ENCODE measurements at places on chromosomes 7 and 10.

- DNase-seq, result no peak
These were observed 309.7 kb upstream of the HGF start for GRCh38 chr7:82079527-82079926.

DNA sequence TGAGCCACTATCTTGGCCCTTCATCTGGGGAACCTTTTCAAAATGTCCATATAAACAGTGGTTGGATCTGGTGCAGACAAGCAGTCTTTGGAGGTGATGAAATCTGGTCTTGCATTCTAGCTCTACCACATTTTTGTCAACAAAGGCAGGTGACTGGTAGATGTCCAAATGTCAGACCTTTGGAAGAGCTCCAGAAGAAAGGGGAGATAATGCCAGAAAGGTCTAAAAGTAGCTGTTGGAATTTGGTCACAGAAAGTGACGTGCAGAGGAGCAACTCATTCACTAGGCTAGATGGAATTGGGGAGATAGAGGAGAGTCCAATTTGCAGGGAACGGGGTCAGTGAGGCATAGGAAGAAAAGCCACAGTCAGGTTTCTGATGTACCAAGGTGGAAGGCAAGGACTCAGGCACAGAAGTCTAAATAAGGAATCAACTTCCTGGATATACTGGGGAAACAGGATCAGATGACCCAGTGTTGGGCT is 36.4 kb upstream of the WAC start:
- no peak for DNase-seq

- no peak for DNase-seq
These were observed 2.9 kb upstream of the RALA start for GRCh38 chr7:39620486-39620885.

DNA sequence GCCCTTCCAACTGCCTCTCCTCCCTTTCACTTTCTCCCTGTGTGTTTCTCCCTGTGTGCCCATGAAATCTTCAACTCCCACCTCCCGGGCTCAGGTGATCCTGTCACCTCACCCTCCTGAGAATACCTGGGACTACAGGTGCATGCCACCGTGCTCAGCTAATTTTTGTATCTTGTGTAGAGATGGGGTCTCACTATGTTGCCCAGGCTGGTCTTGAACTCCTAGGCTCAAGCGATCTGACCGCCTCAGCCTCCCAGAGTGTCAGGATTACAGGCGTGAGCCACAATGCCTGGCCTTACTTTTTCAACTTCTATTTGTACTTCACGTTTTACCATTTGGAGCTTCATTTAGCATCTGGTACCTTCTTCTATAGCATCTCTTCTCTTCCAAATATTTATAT is 24.9 kb downstream of the ST8SIA6 start:
- DNase-seq, result no peak

- DNase-seq, result no peak
These were observed 387.5 kb downstream of the CCSER2 start for GRCh38 chr10:84715911-84716310.

GRCh38 chr7:16691241-16691640 is 45.3 kb downstream of the BZW2 start:
- DNase-seq, result no peak

DNA sequence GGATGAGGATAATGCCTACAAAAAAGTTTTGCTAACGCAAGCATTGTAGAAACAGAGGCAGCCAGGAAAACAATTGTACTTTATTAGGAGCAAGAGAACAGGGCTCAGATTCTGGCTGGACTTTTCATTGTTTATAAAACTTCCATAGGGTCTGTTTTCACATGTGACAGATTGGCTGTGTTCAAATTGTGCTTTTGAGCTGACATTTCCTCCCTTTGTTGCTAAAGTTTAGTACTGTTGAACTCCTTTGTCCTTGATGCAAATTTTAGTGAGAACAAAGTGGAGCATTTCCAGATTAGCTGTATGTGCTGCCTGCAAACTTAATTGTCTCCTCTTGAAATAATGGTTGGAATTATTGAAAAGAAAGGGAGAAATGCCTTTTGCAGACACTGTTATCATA is 221.0 kb upstream of the FZD1 start:
- DNase-seq, result no peak

GRCh38 chr7:78215199-78215598 is 416.6 kb downstream of the PHTF2 start:
- DNase-seq, result no peak

DNA sequence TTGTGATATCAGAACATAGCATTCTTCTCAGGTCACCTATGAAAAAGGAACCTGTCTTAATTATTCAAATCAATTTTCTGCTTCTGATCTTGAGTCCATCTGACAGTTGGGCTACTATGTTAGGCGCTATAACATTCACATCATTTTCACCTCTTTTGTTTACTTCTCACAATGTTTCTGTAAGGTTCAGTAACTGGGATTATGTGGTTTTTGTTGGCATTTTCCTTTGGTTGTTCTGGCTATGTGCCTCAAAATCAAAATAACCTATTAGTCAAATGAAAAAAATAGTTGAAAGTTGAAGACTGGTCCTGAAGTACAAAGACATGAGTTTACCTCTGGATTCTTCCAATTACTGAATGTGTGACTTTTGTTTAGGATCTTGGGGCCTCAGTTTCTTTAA is 221.3 kb upstream of the SMIM30 start:
- DNase-seq, result no peak

DNA sequence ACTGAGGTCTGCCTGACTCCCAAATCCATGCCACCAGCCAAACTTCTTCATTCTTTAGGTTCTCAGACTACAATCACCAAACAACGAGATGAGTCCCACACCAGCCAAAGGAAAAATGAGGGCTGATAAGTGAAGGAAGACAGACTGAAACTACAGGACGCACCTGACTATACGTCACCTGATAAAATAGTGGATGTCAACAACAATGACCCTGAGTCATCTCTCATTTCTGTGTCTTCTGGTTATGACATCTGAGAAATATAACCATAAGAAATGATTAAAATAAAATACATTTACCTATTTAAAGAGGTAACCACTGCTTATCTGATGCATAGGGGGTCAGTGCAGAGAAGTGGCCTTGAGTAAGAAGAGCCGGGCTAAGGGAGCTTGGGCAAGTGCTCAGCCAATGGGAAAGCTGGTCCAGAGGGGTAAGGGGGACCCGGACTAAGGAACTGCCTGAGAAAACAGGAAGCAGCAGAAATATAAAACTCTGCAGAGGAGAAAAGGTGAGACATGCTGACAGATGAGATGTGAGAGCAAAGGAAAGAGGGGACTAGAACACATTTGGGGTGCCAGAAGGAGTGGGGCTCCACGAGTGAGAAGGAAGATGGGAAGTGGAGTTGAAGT is 51.8 kb downstream of the HIPK2 start:
- no peak for DNase-seq

DNA sequence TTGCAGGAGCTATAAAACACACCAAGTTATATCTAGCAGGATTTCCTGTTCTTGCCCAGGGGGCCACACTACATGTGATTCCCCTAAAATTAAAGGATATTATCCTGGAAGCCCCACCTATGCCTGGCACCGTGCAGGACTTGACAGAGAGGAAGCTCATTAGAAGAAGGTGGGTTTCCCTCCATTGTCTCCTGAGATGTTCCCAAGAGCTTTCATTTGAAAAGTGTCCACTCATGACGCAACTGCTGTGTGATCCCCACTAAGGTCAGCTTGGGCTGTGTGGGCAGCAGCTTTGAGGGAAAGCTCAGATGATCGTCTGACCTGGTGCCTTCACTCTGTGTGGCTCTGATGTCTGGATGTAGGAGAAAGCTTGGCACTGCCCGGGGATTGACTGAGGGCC is 53.5 kb downstream of the RAMP3 start:
- DNase-seq, result no peak

- DNase-seq, result no peak
These were observed 145.5 kb downstream of the ZEB1 start for GRCh38 chr10:31464552-31464951.

GRCh38 chr10:35420044-35420443 is 83.7 kb downstream of the CCNY start:
- no peak for DNase-seq

- no peak for DNase-seq
These were observed 98.7 kb downstream of the CTBP2 start for GRCh38 chr10:125061557-125062226.

GRCh38 chr10:16271571-16271970 is 165.2 kb upstream of the PTER start:
- DNase-seq, result no peak

- DNase-seq, result peak; percentile 82
These were observed 49.9 kb upstream of the COL1A2 start for GRCh38 chr7:94344826-94345225.

- DNase-seq, result no peak
These were observed 394.0 kb downstream of the THSD7A start for GRCh38 chr7:11437994-11438393.

DNA sequence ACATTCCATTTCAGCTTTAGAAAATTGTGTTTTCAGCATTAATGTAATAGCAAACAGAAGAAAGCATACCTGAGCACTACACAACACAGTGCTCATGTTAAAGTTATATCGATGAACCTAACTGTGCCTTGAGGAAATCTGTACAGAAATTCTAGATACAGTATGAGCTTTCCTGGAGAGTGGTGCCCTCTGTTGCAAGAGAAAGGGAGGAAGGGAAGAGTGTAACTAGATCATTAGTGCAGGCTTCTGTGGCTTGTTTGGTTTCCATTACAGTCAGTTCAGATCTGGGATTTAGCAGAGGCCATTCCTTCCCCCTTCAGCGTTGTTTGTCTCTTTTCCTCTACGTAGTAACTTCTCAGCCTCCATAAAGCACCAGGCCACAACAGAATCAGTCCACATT is 139.7 kb downstream of the HTR7 start:
- no peak for DNase-seq

DNA sequence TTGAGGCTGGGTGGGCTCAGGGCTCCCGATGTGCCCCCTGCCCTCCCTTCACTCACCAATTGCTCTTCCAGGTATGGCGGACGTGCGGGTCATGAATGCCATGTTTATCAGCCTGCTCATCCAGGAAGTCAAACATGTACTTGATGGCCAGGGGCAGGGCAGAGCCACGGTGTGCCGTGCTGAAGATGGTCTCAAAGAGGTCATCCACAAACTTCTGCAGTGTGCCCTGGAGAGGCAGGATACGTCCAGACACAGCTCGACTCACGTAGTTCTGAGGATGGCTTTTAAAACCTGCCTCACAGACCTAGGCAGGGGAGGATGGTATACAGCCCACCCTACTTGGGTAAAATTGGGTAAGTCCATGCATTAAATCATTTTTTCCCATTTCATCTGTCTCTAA is 431.2 kb downstream of the PLXNA4 start:
- no peak for DNase-seq

DNA sequence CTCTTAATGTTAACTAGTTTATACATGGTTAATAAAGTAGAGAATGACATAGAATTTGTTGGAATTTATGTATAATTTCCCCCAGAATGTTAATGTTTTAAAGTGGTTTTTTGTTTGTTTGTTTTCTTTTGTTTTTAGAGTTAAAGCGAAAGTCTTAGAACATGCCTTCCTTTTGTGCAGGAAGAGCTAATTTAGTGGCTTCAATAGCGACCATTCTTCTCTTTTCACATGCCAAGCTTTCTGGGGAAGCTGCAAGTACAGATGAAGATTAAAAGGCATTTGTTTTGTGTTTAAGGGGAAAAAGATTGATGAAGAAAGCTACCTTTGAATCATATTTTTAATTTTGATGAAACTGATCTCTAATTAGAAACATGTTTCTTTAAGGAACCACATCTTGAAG is 256.3 kb upstream of the CSTF2T start:
- no peak for DNase-seq

DNA sequence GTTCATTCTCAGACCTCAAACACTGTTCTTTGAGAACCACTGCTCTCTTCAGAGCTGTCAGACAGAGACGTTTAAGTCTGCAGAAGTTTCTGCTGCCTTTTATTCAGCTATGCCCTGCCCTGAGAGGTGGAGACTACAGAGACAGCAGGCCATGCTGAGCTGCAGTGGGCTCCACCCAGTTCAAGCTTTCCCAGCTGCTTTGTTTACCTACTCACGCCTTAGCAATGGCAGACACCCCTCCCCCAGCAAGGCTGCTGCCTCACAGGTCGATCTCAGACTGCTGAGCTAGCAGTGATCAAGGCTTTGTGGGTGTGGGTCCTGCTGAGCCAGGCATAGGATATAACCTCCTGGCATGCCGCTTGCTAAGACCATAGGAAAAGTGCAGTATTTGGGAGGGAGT is 80.5 kb upstream of the CYP2C9 start:
- DNase-seq, result no peak

GRCh38 chr10:71319042-71319799 is at the start of gene SLC29A3:
Gene SLC29A3, plus strand, starts transcription at chr10:71319259. Its CDS starts 51 bp downstream, at chr10:71319310.
- DNase-seq, result peak; percentile 82

GRCh38 chr10:73386583-73386982 is 27.3 kb downstream of the ANXA7 start:
- no peak for DNase-seq

DNA sequence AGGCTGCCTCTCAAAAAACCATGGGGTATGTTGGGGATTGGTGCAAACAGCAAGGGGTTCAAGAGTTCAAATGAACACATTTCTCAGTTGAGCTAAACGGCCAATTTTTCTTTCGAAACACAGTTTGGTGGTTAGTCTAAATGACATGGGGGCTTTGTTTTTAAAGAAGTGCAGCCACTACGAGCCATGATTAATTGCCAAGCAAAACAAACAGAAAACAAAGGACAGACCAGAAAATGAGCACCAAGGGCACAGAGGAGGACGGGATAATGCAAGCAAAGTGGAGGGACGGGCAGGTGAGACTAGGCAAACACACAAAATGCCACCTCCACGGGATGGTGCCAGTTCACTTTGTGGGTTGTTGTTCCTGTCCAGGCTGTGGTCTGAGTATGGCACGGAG is 64.5 kb upstream of the PDLIM1 start:
- DNase-seq, result no peak

DNA sequence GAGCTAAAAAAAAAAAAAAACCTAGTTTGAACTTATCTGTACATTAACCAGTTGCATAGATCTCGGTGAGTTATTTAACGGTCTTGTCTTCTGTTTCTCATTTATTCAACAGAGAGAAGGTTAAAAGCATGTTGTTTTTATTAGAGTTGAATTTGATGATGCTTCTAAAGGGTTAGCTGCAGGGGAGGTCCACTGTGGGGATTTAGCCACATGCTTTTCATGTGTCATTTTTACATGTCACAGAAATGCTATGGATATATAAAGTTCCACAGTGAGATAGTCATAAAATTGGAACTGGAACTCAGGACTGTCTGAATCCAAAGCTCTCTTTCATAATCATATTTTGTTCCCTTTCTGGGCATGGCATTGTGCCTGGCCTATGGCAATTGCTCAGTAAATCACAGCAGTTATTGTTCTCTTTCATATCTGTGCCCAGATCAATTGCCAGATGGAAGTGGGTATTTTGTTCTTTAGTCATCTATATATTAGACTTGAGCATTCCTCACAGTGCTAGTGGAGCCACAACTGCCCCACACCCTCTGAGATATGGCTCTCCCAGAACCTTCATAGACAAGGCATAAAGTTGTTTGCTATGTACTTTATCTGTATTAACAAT is 578.8 kb downstream of the NRG3 start:
- DNase-seq, result no peak
